ENCODE measurements at places on chromosomes 6 and 20. TPM values are rescaled to one million over a fixed set of nuclear protein-coding genes. Genes with fewer than 3 reads are reported as not detected.

CST4 gene
- total RNA-seq: not detected

CRIP3 gene
- 0.73 TPM for total RNA-seq

TP53TG5 gene
- not detected for total RNA-seq

EPPIN gene
- total RNA-seq: not detected

PXMP4 gene
- 5.7 TPM for total RNA-seq

EDN1 gene
- not detected for total RNA-seq

ISM1 gene
- 2.8 TPM for total RNA-seq

PNLDC1 gene
- total RNA-seq: not detected

ENPP5 gene
- 0.34 TPM for total RNA-seq

PCSK2 gene
- not detected for total RNA-seq

KHDC1L gene
- total RNA-seq: not detected

STK35 gene
- total RNA-seq: 25.9 TPM

HLA-G gene
- total RNA-seq: 1.7 TPM

CGA gene
- total RNA-seq: not detected

TMC2 gene
- total RNA-seq: not detected

CHRNA4 gene
- total RNA-seq: not detected

PARD6B gene
- total RNA-seq: 1.7 TPM

ECT2L gene
- total RNA-seq: not detected

CRNKL1 gene
- 32.3 TPM for total RNA-seq

SNAI1 gene
- total RNA-seq: not detected

HLA-DOA gene
- 2.9 TPM for total RNA-seq

NKAPL gene
- 1.4 TPM for total RNA-seq

BFSP1 gene
- total RNA-seq: 2.0 TPM

SCRT2 gene
- not detected for total RNA-seq

CAGE1 gene
- total RNA-seq: not detected

DNAH8 gene
- not detected for total RNA-seq

CSE1L gene
- total RNA-seq: 155 TPM

CRISP2 gene
- not detected for total RNA-seq

BCAS4 gene
- 6.2 TPM for total RNA-seq

RCAN2 gene
- total RNA-seq: not detected

NKAIN4 gene
- 0.33 TPM for total RNA-seq

PRR18 gene
- total RNA-seq: not detected

DSP gene
- 1.1 TPM for total RNA-seq

GPLD1 gene
- 0.34 TPM for total RNA-seq

RIPPLY2 gene
- total RNA-seq: not detected

SLC17A9 gene
- total RNA-seq: 5.3 TPM

STK4 gene
- total RNA-seq: 35.6 TPM

SLC13A3 gene
- total RNA-seq: 3.1 TPM

VGLL2 gene
- not detected for total RNA-seq

ZNF334 gene
- total RNA-seq: 4.0 TPM

TPD52L2 gene
- total RNA-seq: 53.9 TPM

TMEM170B gene
- 1.4 TPM for total RNA-seq

MMP24 gene
- 0.33 TPM for total RNA-seq

EBF4 gene
- total RNA-seq: 0.73 TPM

PRL gene
- not detected for total RNA-seq

TAGAP gene
- total RNA-seq: not detected

ENPP4 gene
- under 0.01 TPM for total RNA-seq

RAB44 gene
- total RNA-seq: not detected

SLC17A1 gene
- total RNA-seq: not detected

SMPDL3A gene
- total RNA-seq: 70.2 TPM

COL12A1 gene
- 19.3 TPM for total RNA-seq

VSX1 gene
- total RNA-seq: not detected

ADGB gene
- not detected for total RNA-seq

BMP5 gene
- under 0.01 TPM for total RNA-seq
